Liver (tissue), 10 donors: ENCODE measurements at places on chromosomes 2 and 18. TPM values are rescaled to one million over a fixed set of nuclear protein-coding genes. Genes with fewer than 3 reads are reported as not detected.

- DNase-seq = no peak
Measured at GRCh38 chr2:137172162-137172561, 406.8 kb downstream of the THSD7B start.

- peak; percentile 75 for DNase-seq
Measured at GRCh38 chr18:13823707-13824395, at the start of gene MC5R. Gene MC5R (plus strand): TSS chr18:13824149. CDS start chr18:13825766, 1,617 bp downstream.

GRCh38 chr18:48973731-48974130 is 23.0 kb upstream of the SMAD7 start:
- DNase-seq = no peak

DNA sequence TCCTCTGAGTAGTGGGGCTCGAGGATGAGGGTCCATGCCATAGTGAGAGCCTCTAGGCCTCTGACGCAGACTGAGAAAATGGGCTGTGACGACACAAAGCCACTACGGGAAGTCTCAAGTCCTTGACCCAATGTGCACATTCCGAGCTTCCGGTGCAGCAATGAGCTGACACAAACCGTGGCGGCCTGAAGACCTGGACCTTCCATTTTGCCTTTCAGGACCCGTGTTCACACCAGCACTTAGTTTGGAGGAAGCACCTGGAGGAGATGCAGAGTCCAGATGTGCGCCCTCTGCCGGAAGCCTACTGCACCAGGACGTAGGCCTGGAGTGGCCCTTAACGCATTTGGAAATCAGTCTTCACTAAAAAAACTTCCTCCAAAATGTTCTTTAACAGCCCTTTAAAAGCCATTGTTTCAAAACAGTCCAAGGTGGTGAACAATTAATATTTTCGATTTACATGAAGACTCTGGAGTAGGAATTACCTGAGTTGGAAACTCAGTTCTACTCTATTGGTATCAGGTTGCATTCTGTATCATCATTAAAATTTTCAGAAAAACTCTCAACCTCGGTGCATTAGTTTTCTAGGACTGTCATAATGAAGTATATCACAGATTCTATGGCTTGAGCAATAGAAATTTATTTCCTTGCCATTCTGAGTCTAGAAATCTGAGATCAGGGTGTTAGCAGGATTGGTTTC is 33.9 kb downstream of the BMP10 start:
- peak; percentile 72 for DNase-seq

GRCh38 chr2:28828382-28828781 is 17.7 kb downstream of the SPDYA start:
- no peak for DNase-seq

GRCh38 chr2:149104221-149104620 is 65.7 kb downstream of the LYPD6B start:
- no peak for DNase-seq

LBH gene
- 8.5 TPM for total RNA-seq

DNA sequence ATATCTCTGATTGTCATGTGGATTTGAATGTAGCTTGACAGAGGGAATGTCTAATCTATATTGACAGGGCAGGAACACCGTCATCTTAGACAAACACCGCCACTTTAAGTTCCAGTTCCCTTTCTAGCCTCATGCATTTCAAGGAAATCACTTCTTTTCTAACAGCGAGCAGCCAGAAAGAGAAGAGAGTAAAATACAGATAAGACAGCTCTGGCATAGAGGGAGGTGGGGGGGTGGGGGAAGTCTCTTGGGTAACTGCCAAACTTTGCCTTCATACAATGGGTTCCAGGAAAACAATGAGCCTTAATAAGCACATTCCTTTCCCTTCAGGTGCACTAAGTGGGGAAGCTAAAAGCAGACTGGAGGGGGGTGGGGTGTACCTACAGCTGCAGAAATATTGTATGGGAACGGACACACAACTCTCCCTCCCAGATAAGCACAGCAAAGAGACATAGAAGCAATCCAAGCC is 37.2 kb downstream of the CASP10 start:
- DNase-seq = no peak

DNA sequence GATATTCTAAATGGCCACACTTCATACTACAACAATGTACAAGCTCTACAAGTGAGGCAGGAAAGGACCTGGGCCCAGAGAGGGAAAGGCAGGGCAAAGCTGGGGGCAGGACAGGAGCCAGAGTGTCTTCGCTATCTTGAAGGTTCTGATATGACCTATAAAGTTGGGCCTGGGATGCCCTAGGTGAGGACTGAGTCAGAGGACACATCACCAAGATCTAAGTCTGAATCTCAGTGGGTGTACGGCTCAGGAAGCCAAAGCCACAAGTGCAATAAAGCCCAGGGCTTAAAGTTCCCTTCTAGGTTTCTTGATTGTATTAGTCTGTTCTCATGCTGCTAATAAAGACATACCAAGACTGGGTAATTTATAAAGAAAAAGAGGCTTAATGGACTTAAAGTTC is 219.1 kb downstream of the ALK start:
- DNase-seq = no peak

GBX2 gene
- not detected for total RNA-seq

DNA sequence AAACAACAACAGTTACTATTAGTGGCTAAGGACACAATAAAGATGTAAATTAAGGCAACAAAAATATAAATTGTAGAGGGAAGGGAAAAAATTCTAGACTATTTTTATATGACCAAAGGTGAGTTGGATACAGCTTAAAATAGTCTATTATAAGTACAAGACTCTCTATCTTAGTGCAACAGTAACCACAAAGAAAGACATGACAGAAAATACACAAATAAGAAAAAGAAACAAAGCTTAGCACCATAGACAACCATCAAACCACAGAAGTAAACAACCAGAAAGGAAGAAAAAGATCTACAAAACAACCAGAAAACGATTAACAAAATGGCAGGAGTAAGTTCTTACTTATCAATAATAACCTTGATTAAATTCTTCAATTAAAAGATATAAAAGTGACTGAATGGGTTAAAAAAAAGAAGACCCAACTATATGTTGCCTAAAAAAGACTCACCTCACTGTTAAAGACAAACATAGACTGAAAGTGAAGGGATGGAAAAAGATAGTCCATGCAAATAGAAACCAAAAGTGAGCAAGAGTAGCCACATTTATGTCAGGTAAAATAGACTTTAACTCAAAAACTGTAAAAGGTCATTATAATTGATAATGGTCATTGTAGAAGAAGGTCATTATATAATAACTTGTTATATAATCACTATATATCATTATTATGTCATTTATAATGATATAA is 62.5 kb downstream of the USP40 start:
- DNase-seq = no peak
